ENCODE measurements at places on chromosomes 6 and 20.

GRCh38 chr6:111942561-111942960, 69.3 kb upstream of the FYN start:
- no peak for DNase-seq

DNA sequence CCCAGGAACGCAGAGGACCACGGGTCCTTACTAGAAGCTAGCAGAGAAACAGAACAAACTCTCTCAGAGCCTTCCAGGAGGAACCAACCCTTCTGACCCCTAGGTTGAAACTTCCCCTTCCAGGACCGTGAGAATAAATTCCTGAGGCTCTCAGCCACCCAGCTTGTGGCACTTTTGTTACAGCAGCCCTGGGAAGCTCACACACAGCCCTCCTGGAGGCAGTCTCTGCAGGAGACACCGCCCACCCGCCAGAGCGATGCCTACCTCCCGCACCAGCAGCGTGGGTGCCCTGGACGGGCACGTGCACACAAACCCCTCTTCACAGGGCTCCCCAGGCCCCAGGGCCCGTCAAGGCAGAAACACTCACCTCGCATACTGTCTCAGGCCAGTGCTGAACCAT, 4.2 kb downstream of the RNASET2 start:
- DNase-seq: no peak

DNA sequence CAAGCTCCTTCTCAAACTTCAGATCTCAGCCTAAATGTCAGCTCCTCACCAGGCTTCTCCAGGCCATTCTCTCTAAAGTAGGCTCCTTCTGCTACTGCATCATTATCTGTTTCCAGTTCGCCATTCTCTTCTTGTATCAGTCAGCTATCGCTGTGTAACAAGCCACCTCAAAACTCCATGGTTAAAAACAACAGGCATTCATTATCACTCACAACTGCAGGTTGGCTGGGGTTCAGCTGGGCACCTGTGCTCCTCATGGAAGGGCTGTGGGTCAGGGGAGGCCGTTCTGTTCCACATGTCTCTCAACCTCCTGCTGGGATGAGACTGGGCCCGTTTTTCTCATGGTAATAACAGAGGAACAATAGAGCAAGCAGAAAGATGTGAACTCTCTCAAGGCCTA, 28.7 kb downstream of the PRND start:
- no peak for DNase-seq

- no peak for DNase-seq
Measured at GRCh38 chr6:127176146-127176545, 57.7 kb downstream of the RSPO3 start.

DNA sequence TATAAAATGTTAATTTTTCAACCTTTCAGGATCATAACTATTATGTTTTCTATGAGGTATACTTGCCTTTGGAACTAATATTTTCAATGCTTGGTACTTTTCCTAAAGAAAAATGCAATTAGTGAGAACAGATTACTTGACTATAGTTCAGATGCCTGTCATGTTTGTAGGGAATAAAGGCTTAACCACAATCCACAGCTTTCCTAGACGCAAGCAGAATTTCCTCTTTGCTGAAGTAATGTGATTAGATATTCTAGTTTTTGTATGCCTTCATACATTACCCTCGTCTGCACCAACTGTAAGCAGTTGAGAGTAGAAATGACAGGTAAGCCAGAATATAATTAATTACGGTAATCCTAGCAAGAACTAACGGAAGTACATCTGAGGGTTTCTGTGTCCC, 581.4 kb upstream of the MMS22L start:
- no peak for DNase-seq

DNA sequence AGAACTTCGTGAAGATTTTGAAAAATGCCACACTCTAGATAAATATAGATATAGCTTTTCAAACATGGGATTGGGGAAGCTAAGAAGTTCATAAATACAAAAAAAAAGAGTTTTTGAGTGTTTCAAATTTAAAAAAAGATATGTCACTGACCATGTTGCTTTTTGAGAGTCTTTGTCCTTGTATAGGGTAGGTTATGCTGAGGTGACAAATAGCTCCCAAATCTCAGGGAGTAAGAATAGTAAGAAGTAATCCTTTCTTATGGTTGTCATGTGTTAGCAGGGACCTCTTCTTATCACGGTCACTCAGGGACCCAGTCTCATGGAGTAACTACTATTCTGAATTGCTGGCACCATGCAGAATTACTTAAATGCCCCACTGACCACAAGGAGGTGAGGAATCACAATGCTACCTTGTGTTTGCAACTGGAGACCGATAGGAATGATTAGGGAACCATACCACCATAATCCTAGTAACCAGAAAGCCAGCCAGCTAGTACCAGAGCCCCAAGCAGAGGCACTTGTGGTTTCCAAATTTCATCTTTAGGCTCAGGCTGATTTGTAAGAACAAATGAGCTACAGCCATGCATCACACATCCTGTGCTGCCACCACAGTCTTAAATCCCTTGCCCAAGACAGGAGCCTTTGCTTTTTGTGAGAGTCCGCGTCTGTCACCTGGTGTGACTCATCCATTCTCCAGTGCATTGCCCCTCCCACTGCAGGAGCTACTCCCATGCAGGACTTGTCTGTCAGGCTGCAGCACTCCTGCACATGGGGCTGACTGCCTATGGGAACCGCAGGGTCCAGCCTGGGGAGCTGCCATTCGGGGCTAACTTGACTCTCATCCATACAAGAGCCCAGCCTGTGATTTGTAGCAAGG, 42.4 kb upstream of the ADGRF4 start:
- peak; percentile 87 for DNase-seq

DNA sequence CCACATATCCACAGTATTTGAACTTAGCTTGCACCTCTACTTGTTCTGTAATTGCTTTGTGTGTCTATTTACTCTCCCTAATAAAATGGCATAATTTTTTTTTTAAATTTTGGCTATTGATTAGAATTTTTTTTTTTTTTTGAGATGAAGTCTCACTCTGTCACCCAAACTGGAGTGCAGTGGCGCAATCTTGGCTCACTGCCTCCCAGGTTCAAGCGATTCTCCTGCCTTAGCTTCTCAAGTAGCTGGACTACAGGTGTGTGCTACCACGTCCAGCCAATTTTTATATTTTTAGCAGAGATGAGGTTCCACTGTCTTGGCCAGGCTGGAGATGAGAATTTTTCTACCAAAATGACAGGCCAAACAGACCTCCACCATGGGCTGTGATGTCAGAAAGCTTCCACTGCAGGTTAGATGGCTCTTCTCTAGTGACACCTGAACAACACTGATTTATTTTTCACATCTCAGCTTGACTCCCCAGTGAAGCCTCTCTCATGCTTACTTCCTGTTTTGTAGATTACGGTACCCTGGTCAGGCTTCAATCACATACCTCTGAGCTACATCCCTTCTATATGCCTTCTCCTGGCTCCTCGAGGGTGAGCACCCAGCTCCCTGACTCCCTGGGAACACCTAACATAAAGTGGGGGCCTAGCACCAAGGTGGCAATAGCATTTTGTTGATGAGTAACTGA, 112.8 kb downstream of the ARHGAP18 start:
- no peak for DNase-seq

DNA sequence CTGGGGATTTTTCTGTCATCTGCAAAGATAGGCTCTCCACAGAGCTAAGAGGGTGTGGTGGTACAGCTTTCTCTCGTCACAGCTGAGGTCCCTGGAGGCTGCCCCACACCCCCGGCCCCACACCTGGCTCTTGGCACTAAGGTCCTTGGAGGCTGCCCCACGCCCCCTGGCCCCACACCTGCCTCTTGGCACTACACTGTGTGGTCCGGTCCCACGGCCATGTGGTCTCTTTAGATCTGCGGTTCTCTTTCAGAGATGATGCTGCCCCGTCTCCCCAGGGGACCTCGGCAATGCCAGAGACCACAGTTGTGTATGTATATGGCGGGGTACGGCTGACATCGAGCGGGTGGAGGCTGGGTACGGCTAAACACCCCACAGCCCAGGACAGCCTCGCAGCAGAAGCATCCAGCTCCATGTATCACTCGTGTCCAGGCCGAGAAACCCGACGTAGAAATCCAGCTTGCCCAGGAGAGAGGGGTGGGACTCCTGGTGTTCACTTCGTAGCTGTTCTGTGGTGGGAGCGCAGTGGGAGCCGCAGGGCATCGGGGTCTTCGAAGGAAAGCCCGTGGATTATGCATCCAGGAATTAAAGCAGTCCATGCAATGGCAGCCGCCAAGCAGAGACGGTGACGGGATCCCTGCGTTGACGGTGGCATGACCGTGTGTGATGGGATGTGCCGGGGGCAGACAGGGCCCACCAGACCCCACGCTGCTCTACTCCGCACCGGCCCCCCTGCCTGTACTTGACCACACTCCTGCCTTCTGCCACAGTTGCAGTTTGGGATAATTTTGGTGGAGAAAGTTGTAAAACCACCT, 292.1 kb downstream of the CDH4 start:
- no peak for DNase-seq

- peak; percentile 83 for DNase-seq
Measured at GRCh38 chr6:169589699-169590257, 112.1 kb downstream of the WDR27 start.

GRCh38 chr6:15744818-15745402, 82.1 kb upstream of the DTNBP1 start:
- DNase-seq: no peak

DNA sequence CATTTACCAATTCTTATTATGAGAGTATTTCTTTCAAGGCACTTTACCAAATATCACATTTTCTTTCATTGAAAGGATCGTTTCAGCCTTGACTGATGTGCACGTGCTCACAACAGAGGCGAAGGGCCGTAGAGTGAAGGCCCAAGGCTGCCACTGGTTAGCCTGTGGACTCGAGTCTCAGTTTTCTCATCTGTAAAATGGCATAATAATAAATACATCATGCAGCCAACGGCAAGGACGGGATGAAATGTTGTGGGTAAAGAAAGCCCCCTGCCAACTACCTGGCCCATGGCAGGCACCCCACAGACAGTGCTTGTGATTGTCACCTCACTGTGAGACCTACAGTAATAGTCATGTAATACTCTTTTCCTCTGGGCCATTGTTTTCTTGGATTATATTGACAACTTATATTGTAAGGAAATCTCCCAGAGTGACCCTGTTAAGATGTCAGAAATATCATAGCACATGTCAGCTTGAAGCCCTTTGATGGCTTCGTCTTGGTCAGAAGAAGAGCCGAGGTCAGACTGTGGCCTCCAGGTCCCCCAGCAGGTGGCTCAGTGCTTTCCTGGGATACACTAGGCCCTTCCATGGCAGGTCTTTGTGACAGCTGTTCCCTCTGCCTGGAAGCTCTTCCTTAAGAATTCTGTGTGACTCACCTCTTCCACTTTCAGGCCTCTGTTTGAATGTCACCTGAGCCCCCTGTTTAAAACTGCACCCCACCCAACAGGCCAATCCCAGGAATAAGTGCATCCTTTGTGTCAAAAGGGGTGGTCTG, 36.3 kb downstream of the FAM50B start:
- DNase-seq: peak; percentile 70

GRCh38 chr6:593907-594212, 63.0 kb downstream of the HUS1B start:
- DNase-seq: no peak

- no peak for DNase-seq
Measured at GRCh38 chr6:39915866-39916265, 18.4 kb downstream of the MOCS1 start.
